CD4-positive, alpha-beta memory T cell (primary cell): ENCODE measurements at places on chromosomes 3 and 15. TPM values are rescaled to one million over a fixed set of nuclear protein-coding genes. Genes with fewer than 3 reads are reported as not detected.

GRCh38 chr3:178097576-178097975, 438.7 kb upstream of the KCNMB2 start:
- no peak for DNase-seq
- no peak overlapping the region for H3K27ac ChIP-seq
- no peaks in the 10 kb centered on the region for H3K27me3 ChIP-seq
- H3K4me3 ChIP-seq: no peak overlapping the region

GOLGA8S gene
- 0.30 TPM for total RNA-seq

GRCh38 chr3:158658889-158659288, 13.6 kb downstream of the LXN start:
- H3K4me1 ChIP-seq: no peaks in the 10 kb centered on the region
- H3K36me3 ChIP-seq: peaks cover 41% of the 10 kb centered on the region
- H3K27ac ChIP-seq: no peak overlapping the region
- no peaks in the 10 kb centered on the region for H3K27me3 ChIP-seq
- H3K4me3 ChIP-seq: no peak overlapping the region

DNA sequence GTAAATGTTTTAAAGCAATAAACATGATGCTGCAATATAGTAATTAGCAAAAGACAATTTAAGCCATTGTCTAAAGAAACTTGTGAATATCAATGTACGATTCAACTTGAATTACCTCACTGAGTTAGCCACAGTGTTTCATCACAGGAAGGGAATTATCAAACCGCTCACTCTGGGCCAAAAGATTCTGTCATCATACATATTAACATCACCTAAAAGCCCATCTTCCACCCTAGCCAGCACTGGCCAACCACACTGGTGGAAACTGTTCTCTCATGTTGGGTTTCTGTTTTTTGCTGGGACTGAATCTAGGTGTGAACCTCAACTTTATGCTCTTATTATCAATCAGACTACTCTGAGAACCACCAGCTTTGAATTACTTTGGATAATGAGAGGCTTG, 497.7 kb upstream of the THBS1 start:
- DNase-seq: no peak
- H3K4me1 ChIP-seq: no peaks in the 10 kb centered on the region
- no peak overlapping the region for H3K4me3 ChIP-seq
- H3K27me3 ChIP-seq: no peaks in the 10 kb centered on the region
- H3K36me3 ChIP-seq: no peaks in the 10 kb centered on the region
- H3K27ac ChIP-seq: no peak overlapping the region

IL17RC gene
- total RNA-seq: 0.61 TPM

GALNT15 gene
- total RNA-seq: not detected

GRCh38 chr3:128376516-128376915, 90.2 kb downstream of the DNAJB8 start:
- no peaks in the 10 kb centered on the region for H3K4me1 ChIP-seq
- no peak overlapping the region for H3K4me3 ChIP-seq
- no peaks in the 10 kb centered on the region for H3K36me3 ChIP-seq
- no peak overlapping the region for H3K27ac ChIP-seq
- no peak for DNase-seq
- no peaks in the 10 kb centered on the region for H3K27me3 ChIP-seq

GOLGA6B gene
- total RNA-seq: not detected

GRCh38 chr3:150825916-150826377, 63.0 kb upstream of the SIAH2 start:
- H3K4me1 ChIP-seq: no peaks in the 10 kb centered on the region
- H3K36me3 ChIP-seq: no peaks in the 10 kb centered on the region
- no peak for DNase-seq
- no peaks in the 10 kb centered on the region for H3K27me3 ChIP-seq
- H3K27ac ChIP-seq: no peak overlapping the region

- no peak within 1 kb of the TSS for H3K4me3 ChIP-seq
- no peak within 1 kb of the TSS for H3K27ac ChIP-seq
- DNase-seq: no peak
- H3K4me1 ChIP-seq: no peaks in the 10 kb centered on the region
These were observed at the start of gene CAV3 for GRCh38 chr3:8733332-8734094. Gene CAV3, plus strand, starts transcription at chr3:8733802. Its CDS starts 75 bp downstream, at chr3:8733877.

- H3K27ac ChIP-seq: no peak overlapping the region
- no peak overlapping the region for H3K4me3 ChIP-seq
- DNase-seq: no peak
These were observed 144.3 kb downstream of the OPA1 start for GRCh38 chr3:193737191-193737751.

- H3K4me1 ChIP-seq: no peaks in the 10 kb centered on the region
- no peak overlapping the region for H3K27ac ChIP-seq
- no peaks in the 10 kb centered on the region for H3K36me3 ChIP-seq
- no peak overlapping the region for H3K4me3 ChIP-seq
- no peak for DNase-seq
These were observed 26.2 kb downstream of the SLC12A8 start for GRCh38 chr3:125186261-125186787.
